SJCRH30 (cell line): ENCODE measurements at places on chromosomes 4 and X.

DNA sequence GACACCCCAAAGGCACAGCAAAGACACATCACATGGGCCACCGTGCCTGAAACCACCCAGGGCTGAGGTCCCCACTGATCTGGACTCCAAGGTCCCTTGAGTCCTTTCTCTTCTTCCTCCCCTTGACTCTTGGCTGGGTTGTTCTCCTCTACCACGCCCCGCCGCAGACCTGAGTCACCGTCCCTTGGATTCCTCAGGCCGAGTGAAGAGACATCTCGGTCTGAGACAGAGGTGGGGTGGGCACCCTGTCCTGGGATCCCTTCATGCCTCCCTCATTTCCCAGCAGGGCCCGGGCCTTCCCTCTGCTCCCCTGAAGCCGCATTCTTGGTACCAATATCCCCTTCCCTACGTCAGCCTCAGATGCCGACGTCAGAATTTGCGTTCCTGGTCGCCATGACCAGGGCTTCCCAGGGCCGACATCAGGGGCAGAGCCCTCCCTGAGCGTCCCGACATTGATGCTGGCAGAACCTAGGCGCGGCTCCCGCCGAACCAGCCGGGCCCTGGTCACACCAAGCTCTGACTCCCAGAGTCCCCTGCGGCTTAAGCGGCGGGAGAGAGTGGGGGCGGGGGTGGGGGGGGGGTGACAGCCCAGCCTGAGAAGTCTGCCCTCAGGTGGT is 498 bp downstream of the MAGEA10 start:
- no peak for DNase-seq

DNA sequence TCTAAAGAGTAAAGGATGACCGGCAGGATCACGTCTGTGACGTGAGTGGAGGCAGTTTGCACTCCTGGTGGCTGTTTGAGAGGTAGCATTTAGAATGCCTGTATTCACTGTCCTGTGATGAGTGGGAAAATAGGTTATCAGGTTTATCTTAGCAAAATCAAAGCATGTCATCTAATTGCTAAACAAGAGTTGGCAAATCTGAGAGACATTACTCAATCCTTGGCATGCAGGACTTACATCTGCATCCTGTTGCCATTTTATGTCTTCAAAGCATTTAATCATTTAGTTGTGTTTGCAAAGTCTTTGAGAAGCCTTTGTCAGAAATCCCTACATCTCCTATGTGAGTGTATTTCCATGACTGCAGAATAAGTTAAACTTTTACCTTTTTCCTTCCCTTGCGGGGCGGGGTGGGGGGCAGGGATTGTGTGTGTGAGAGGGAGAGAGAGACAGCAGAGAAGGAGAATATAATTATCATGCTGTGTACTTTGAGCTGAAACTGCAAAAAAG is 41.4 kb upstream of the MSANTD1 start:
- no peak for DNase-seq

DNA sequence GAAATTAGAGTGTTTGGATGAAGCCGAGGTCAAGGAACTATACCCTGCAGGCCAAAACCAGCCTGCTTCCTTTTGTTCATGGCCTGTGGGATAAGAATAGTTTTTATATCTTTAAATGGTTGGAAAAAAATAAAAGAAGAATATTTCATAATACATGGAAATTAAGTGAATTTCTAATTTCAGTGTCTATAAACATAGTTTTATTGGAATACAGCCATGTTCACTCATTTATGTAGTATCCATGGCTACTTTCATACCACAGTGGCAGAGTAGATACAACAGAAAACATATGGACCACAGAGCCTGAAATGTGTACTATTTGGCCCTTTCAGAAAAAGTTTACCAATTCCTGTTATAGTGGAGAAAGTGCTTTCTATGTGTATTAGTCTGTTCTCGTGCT is 13.6 kb downstream of the LIMCH1 start:
- no peak for DNase-seq

DNA sequence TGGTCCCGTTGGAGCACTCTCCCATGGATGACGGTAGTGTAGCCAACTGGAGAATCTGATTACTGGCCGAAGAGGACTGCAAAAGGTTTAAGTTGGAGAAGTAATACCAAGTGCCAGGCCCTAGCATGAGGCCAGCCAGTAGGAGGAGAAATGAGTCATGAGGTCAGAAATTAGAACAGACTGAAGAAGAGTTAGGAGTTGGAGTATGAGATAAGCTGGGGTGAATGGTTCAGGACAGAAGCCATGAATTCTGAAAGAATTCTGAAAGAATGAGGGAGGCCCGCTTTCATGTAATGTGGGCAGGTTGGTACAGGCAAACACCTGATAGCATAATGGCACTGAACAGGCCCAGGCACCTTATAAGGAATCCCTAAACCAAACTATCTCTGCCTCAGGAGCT is 18.4 kb upstream of the STK26 start:
- no peak for DNase-seq

- no peak for DNase-seq
Observed at GRCh38 chr4:66246643-66247042, 576.4 kb upstream of the EPHA5 start.

- no peak for DNase-seq
Observed at GRCh38 chrX:87468941-87469340, 48.7 kb upstream of the KLHL4 start.

- DNase-seq, result no peak
Observed at GRCh38 chr4:41155194-41155830, 59.0 kb downstream of the APBB2 start.

GRCh38 chr4:185811509-185812364 is at the start of gene SORBS2:
SORBS2 (minus strand) TSS chr4:185812194; CDS start chr4:185690571, 121,623 bp downstream.
- no peak for DNase-seq
